Stimulated activated CD8-positive, alpha-beta memory T cell treated with anti-CD3 and anti-CD28 coated beads, Interleukin-15, amount 100 ng/mL, for 1 hour (primary cell): ENCODE measurements at places on chromosomes 7 and 10.

- DNase-seq = no peak
These were observed 622.1 kb downstream of the ARL4A start for GRCh38 chr7:13309535-13309934.

GRCh38 chr7:148814922-148815559, 69.0 kb downstream of the EZH2 start:
- no peak for DNase-seq

DNA sequence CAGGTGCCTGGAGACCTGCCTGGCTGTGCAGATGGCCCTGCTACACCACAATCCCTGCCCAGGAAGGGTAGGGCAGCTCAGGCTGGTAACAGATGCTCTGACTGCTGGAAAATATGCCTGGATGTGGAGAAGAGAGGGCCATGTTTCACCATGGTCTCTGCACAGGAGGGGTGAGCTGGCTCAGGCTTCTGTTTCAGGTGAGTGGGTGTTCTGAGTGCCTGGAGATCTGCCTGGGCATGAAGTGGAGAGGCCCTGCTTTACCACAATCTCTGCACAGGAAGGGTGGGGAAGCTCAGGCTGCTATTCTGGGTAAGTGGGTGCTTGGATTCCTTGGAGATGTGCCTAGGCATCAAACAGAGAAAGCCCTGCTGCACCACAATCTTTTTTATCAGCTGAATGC, 350.1 kb downstream of the KIF20B start:
- no peak for DNase-seq

GRCh38 chr7:56256108-56256507, 139.9 kb upstream of the NUPR2 start:
- no peak for DNase-seq

- DNase-seq = no peak
These were observed 5.5 kb upstream of the MNX1 start for GRCh38 chr7:157016024-157016351.

- no peak for DNase-seq
These were observed 70.2 kb upstream of the LAMB4 start for GRCh38 chr7:108200326-108200725.

- DNase-seq = no peak
These were observed 23.9 kb downstream of the SEM1 start for GRCh38 chr7:96685755-96686154.

- DNase-seq = peak; percentile 65
These were observed 29.6 kb downstream of the SKIDA1 start for GRCh38 chr10:21495752-21496342.

GRCh38 chr10:16611037-16611436, 89.4 kb upstream of the C1QL3 start:
- DNase-seq = no peak

DNA sequence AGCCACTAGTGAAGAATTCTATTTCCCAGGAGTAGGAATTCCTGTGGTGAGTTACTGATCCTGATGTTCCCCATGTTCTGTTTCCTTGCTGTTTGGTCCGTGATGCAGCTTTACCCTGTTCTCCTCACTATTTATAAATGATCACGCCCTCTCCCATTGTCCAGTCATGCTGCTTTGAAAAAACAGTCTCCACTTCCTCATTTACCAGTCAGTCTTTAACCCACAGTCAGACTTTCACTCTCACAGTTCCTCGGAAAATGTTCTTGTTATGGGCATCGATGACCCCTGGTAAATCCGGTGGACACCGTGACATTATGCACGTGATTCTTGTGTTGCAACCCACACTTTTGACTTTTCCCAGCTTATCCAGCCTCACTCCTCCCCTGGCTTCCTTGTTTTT, 14.4 kb downstream of the SCIN start:
- DNase-seq = no peak

- DNase-seq = no peak
These were observed 57.5 kb upstream of the CHCHD3 start for GRCh38 chr7:133139350-133139749.

DNA sequence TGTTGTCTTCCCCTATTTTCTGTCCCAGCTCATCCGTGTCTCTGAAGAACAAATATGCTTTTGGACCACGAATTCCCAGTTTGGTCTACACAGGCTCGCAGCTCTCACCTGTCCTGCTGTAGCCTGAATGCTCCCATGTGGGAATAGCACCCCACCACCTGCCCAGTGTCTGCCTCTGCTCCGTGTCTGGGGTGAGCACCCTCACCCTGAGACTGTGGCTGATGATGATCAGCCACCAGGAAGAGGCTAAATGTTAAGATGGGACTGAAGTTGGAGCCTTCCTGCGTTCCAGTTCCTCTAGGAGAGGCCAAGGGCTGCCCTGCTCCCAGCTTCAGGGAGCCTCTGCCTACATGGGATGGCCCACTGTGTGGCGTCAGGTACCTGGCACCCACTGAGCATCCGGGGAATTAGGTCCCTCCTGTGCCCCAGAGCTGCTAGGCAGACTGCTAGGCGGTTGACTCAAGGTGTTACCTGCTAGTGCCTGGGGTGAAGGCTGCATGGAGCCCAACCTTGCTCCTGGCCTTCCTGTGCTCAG, 3.7 kb downstream of the PGAM2 start:
- no peak for DNase-seq
